Naive thymus-derived CD4-positive, alpha-beta T cell (primary cell): ENCODE measurements at places on chromosomes 13 and 19. TPM values are rescaled to one million over a fixed set of nuclear protein-coding genes. Genes with fewer than 3 reads are reported as not detected.

DNA sequence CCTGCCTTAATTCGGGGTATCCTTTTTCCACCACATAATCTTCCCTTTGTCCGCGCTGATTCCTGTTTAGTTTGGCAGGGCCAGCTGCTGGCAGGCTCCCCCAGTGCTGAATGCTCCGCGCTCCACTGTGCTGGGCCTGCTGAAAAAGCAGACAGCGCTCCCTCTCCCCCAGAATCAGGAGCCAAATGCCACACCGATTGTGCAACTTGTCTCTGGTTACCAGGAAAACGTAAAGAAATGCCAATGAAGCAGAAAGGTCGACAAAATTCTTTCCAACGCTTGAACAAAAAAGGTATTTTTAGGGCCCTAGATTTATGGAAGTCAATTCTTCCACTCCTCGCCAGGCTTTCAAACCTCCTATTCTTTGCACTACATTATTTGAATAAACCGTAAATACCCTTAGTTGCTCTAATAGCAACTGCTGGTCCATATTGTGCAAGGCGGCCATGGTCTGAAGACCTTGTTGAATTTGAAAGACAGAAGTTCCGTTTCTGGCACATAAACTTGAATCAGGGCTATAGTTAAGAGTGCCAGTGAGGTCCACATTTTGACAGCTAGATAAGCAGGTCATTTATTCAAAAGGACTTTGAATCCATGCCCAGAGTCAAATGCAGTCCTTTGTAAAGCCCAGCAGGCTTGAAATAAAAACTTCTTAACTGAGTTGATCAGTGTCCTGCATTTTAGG lies 206.7 kb upstream of the RFC3 start:
- no peak for DNase-seq

DNA sequence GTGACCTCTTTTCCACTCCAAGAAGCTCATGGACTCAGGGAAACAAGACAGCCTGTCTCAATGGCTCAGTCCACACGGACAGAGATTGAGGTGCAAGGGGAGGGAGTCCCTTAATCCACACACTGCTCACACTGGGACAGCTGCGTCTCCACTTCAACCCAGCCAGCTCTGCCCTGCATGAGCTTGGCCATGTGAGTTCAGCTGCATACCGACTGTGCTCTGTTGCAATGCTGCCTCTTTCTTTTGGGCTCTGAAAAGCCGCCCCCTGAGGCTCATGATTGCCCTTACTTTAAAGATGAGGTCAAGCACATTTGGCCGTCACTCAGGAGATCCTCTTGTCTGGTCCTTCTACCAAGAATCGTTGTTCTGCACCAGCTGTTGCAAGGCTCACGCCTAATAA lies 64.8 kb upstream of the KCTD15 start:
- DNase-seq = no peak

DNA sequence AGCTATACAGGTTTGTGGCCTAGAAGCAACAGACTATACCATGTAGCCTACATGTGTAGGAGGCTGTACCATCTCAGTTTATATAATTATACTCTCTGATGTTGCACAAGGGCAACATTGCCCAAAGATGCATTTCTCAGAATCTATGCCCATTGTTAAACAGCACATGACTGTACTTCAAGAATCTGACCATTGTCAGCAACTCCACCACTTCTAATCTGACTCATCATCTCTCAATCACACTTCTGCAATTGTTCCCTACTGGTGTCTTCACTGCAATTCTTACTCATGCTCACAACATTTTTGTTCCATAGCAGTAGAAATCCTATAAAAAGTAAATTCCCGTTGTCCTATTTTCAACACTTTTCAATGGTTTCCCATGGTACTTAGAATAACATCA lies 63.9 kb upstream of the ATXN8OS start:
- no peak for DNase-seq

Gene SHFL
- total RNA-seq = 67.8 TPM

Gene FXYD3
- not detected for total RNA-seq

Gene TLE6
- 0.60 and 0.89 TPM in 2 replicates for total RNA-seq
